ENCODE measurements at places on chromosomes 2 and 18. TPM values are rescaled to one million over a fixed set of nuclear protein-coding genes. Genes with fewer than 3 reads are reported as not detected.

DNA sequence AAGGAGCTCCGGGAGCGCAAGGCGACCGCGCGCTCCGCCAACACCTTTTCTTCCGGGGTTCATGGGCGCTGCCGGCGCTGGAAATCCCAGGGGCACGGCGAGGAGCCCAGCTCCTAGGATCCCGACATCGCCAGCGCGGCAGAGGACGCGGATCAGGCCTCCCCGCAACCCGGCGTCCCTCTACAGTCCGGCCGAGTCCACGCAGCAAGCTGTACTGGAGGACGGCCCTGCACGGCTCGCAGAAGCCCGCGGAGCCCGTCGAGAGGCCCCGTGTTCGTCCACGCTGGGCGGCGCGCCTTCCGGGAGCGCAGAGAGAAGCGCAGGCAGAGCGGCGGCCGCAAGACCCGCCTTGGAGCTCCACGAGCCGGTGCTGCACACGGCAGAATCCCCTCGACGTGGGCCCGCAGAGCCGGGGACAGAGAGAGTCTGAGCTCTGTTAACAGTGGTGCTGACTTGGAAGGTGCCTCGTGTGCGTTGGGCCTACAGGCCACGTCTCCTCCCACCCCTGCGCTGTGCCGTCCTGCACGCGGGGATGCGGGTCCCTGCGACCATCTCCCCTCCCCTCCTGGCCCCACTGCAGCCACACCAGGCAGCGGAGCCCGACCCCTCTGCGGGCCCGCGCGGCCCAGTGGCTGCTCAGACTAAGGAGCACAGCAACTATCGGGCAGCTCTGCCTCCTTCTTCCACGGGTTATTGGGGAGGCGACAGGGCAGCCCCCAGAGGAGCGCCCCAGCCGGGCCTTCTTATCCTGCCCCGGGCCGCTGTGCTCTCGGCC, 28.1 kb upstream of the PTPN2 start:
- H3K27ac ChIP-seq = no peak overlapping the region
- peaks cover 31% of the 10 kb centered on the region for H3K27me3 ChIP-seq
- peak overlapping the region; percentile 47 for H3K4me3 ChIP-seq
- no peak for DNase-seq
- no peaks in the 10 kb centered on the region for H3K36me3 ChIP-seq

DNA sequence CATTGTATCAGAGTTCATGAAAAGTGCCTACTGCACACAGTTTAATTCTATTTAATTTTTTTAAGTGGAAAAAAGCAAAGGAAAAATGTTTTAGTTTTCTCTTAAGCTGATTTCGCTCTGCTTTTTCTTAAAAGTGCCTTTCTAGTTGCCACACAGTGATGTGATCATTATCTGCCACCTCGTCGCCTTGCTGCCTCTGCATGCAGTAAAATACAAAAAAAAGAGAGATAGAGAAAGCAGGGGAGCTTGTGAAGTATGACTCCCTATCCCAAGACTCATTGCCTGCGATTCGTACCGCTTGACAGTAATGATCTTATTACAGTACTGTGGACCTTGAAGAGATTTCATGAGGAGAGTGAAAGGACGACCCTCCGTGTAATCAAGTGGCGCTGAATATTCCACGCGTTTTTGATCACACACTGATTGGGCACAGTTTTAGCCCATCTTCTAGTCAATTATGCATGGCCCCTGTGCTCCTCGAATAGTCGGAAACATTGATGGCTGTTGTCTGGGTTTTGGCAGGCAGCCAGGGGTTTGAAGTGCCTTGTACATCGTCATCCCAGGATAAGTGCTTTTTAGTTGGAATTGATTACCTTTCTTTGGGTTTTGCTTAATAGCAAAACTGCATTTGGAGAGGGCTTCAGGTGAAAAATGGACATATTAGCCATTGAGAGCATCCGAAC, 188.3 kb downstream of the GBX2 start:
- H3K4me1 ChIP-seq = no peaks in the 10 kb centered on the region
- H3K27ac ChIP-seq = no peak overlapping the region
- no peak for DNase-seq
- H3K36me3 ChIP-seq = no peaks in the 10 kb centered on the region
- no peak overlapping the region for H3K4me3 ChIP-seq

- H3K4me3 ChIP-seq = no peak overlapping the region
- no peaks in the 10 kb centered on the region for H3K27me3 ChIP-seq
- no peaks in the 10 kb centered on the region for H3K36me3 ChIP-seq
- H3K4me1 ChIP-seq = no peaks in the 10 kb centered on the region
- DNase-seq = no peak
These were observed 18.6 kb downstream of the BUB1 start for GRCh38 chr2:110659248-110659647.

DNA sequence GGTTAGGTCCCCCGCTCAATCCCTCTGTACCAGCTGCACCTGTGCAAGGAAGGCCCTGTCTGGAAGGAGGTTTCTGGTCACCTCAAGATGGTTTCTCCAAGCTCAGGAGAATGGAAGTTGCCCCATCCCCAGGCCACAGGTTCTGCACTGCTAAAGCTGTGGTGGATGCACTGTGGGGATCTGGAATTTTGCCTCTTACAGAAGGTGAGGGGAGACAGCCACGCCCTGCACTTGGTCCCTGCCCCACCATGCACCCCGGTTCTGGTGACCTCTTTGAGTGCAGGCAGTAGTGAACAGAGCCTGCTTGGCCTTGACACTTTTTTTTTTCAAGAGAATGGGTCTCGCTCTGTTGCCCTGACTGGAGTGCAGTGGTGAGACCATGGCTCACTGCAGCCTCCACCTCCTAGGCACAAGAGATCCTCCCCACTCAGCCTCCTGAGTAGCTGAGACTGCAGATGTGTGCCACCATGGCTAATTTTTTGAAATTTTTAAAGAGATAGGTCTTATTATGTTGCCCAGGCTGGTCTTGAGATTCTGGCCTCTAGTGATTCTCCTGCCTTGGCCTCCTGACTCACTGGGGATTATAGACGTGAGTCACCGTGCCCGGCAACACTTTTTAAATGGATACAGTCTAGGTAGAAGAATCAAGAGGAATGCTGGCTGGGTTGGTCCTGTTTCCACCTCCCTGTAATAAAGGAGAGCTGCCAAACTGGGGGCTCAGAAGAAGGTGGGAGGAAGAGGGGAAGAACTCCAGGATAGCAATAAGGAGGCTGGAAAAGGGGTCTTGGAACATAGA, 5.8 kb upstream of the NT5DC4 start:
- no peak for DNase-seq
- H3K4me1 ChIP-seq = no peaks in the 10 kb centered on the region
- H3K4me3 ChIP-seq = no peak overlapping the region
- peaks cover 8% of the 10 kb centered on the region for H3K27me3 ChIP-seq
- H3K27ac ChIP-seq = no peak overlapping the region
- H3K36me3 ChIP-seq = no peaks in the 10 kb centered on the region

DNA sequence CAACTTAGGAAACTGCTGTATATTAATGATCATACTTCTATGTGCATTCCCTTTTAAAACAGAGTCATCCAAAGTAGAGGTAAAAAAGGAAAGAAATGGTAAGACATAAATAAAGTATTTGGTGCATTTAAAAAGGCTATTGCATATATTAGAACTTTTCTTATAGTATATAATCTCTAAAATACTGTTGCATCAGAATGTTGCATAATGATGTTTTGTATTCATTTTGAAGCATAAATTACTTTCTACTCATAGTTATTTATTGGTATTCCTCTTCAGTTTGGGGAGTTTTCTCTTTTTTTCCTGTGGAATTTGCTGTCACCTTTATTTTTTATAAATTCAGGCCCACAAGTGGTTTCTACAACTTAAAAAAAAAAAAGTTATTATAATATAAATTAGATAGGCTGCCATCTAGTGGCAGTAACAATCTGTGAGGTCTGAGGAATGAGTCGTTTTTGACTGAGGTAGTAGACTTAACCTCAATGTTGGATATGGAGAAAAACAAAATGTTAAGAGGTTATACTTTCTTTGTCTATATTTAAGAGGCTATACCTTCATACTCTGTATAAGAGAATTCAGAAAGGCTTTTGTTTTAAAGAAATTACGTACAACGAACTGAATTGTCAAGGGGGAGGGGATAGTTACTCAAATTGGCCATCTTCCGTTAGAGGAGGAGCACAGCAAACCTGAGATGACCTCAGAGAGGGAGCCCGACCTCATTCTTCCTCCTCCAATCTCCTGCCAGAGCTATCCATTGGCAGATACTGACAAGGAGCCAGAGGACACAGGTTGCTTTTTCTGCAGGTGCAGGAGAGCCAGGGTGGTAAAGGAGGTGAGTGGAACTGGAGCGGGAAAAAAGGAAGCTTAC, 23.8 kb downstream of the ANKAR start:
- H3K4me1 ChIP-seq = peaks cover 10% of the 10 kb centered on the region
- no peaks in the 10 kb centered on the region for H3K36me3 ChIP-seq
- no peak overlapping the region for H3K27ac ChIP-seq
- DNase-seq = no peak
- H3K27me3 ChIP-seq = no peaks in the 10 kb centered on the region

DNA sequence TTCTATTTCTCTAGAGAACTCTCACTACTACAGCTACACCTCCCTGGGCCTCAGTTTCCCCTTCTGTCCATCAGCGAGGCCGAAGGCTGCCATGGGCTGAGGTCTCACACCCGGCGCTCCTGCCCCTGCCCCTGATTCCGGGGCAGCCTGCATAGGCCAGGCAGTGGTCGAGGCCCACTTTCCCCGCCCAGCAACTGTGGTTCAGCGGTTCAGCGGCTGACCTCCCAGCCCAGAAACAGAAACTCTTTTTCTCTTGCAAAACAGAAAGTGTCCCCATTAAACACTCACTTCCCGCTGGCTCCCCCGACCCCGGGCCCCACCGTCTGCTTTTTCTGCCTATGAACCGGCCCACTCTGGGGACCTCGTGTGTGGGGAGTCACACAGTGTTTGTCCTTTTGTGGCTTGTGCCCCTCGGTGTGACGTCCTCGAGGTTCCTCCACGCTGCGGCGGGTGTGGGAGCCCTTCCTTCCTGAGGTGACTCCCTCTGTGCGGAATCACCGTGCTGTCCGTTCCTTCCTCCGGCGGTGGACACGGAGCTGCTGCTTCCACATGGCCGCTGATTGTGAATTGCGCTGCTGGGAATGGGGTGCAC, 16.0 kb downstream of the PDCD1 start:
- peak overlapping the region; percentile 63 for H3K27ac ChIP-seq
- H3K36me3 ChIP-seq = no peaks in the 10 kb centered on the region
- no peak for DNase-seq
- H3K4me3 ChIP-seq = peak overlapping the region; percentile 1

DNA sequence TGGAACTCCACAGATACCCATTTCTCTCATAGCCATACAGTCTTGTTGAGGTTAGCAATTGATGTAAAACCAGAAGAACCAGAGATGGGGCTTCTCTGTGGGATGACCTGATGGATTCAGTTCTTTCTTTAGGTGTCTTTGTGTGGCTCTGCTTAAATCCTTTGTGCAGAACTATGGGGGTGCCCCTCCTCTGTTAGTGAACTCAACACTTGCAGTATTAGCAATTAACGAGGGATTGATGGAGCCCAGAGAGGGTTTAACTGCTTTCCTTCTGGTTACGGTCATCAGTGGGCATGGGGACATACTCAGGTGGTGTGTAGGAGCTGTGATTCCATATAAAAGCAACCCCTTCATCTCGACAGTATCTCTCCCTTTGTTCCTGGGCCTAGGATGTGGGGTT, 406.8 kb upstream of the FAM98A start:
- H3K36me3 ChIP-seq = no peaks in the 10 kb centered on the region
- H3K27me3 ChIP-seq = no peaks in the 10 kb centered on the region
- no peak overlapping the region for H3K27ac ChIP-seq

DNA sequence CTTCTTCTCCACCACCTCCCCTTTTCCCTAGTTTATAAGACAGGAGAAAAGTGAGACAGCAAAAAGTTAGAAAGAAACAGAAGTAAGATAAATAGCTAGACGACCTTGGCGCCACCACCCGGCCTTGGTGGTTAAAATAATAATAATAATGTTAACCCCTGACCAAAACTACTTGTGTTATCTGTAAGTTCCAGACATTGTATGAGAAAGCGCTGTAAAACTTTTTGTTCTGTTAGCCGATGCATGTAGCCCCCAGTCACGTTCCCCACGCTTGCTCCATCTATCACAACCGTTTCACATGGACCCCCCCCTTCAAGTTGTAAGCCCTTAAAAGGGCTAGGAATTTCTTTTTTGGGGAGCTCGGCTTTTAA, 1.5 kb upstream of the BUB1 start:
- H3K27ac ChIP-seq = peak overlapping the region; percentile 90
- peaks cover 7% of the 10 kb centered on the region for H3K4me1 ChIP-seq
- H3K4me3 ChIP-seq = peak overlapping the region; percentile 73
- no peak for DNase-seq
- H3K36me3 ChIP-seq = no peaks in the 10 kb centered on the region

DNA sequence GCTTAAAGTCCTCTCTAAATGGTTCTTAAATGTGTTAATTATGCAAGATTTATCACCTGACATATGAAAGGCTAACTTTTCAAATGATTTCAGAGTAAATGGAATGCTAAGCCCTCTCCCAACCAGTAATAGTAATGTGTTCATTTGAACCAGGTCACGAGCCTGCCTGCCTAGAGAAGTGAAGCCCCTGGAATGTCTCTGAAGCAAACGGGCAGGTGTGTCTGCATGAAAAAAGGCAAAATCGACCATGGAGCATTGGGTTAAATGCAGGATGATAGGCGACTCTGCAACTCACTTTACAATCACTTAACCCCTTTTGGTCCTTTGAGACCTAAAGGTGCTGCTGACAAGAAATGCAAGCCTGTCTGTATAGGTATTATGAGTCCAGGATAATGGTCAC, 798.4 kb upstream of the ACVR2A start:
- no peaks in the 10 kb centered on the region for H3K36me3 ChIP-seq
- no peak overlapping the region for H3K27ac ChIP-seq
- DNase-seq = no peak
- no peak overlapping the region for H3K4me3 ChIP-seq
- no peaks in the 10 kb centered on the region for H3K27me3 ChIP-seq

- no peaks in the 10 kb centered on the region for H3K4me1 ChIP-seq
- H3K36me3 ChIP-seq = no peaks in the 10 kb centered on the region
- H3K4me3 ChIP-seq = no peak overlapping the region
- DNase-seq = no peak
These were observed 638.0 kb upstream of the VRK2 start for GRCh38 chr2:57408587-57408986.

- no peaks in the 10 kb centered on the region for H3K27me3 ChIP-seq
- peak overlapping the region; percentile 80 for H3K27ac ChIP-seq
- DNase-seq = no peak
- H3K4me1 ChIP-seq = peaks cover 55% of the 10 kb centered on the region
- peak overlapping the region; percentile 34 for H3K4me3 ChIP-seq
- H3K36me3 ChIP-seq = no peaks in the 10 kb centered on the region
These were observed 19.8 kb downstream of the BIN1 start for GRCh38 chr2:127086990-127087790.

The C18orf32 gene
- 61.5 TPM for total RNA-seq

The NAT8 gene
- total RNA-seq = not detected

The VRK2 gene
- total RNA-seq = 25.8 TPM

The CCDC74B gene
- total RNA-seq = 5.0 TPM
